Hepatocyte (in vitro differentiated cells): ENCODE measurements at places on chromosomes 5 and 9. TPM values are rescaled to one million over a fixed set of nuclear protein-coding genes. Genes with fewer than 3 reads are reported as not detected.

DNA sequence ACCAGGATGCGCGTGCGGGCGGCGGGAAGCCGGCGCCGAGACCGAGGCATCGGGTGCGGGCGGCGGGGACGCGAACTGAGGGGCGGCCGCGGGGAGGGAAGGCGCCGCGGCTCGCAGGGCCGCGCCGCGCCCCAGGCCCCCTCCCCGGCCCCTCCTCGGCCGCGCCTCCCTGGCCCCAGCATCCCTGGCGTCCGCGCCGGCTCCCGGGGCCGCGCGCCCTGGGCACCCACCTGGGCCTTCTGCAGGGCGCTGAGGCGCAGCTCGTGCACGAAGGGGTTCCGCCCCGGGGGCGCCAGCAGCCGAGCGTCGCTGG is 324 bp downstream of the LPCAT1 start:
- DNase-seq = peak; percentile 58

DNA sequence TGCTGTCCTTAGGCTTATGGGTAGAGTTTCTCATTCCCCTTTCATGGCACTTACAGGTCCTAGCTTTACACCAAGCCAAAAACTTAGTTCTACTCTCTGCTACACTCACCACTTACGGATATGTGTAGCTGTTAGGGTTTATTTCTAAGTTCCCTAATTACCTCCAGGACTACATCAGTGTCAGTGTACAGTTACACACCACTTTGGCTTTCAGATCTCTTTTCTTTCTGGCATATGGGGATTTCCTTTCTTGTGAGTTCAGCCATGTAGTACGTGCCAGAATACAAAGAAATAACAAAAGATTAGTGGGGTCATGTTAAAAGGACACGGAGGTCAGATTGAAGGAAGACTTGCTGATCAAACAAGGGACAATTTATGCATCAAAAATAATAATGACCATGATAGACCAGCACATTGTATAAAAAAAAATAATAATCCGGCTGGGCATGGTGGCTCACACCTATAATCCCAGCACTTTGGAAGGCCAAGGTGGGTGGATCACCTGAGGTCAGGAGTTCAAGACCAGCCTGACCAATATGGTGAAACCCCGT is 41.8 kb downstream of the LYRM7 start:
- no peak for DNase-seq

DNA sequence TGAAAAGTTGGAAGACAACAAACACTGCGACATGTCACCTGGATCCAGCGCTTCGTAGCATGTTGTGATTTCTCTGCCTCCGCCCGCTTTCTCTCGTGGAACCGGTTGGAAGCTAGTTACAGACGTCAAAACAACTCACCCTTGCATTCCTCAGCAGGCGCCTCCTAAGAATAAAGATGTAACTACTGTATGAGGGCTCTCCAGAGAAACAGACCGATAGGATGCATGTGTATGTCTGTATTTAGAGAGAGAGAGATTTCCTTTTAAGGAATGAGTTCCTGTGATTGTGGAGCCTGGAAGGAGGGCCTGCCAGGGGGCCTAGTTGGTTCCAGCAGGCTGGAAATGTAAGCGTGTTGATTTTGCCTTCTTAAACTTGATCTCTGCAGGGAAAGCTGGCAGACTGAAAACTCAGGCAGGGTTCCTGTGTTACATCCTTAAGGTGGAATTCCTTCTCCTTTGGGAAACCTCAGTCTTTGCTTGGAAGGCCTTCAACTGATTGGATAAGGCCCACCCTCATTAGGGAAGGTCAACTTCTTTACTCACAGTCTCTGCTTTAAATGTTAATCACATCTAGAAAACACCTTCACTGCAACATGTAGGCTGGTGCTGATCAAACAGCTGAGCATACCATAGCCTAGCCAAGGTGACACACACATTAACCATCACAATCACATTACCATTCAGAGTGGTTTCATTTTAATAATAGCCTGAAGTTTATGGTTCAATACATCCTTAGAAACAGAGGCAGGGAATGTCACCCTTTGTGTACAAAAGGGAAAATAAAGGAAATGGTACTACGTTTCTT is 163.8 kb downstream of the SYK start:
- DNase-seq = no peak

DNA sequence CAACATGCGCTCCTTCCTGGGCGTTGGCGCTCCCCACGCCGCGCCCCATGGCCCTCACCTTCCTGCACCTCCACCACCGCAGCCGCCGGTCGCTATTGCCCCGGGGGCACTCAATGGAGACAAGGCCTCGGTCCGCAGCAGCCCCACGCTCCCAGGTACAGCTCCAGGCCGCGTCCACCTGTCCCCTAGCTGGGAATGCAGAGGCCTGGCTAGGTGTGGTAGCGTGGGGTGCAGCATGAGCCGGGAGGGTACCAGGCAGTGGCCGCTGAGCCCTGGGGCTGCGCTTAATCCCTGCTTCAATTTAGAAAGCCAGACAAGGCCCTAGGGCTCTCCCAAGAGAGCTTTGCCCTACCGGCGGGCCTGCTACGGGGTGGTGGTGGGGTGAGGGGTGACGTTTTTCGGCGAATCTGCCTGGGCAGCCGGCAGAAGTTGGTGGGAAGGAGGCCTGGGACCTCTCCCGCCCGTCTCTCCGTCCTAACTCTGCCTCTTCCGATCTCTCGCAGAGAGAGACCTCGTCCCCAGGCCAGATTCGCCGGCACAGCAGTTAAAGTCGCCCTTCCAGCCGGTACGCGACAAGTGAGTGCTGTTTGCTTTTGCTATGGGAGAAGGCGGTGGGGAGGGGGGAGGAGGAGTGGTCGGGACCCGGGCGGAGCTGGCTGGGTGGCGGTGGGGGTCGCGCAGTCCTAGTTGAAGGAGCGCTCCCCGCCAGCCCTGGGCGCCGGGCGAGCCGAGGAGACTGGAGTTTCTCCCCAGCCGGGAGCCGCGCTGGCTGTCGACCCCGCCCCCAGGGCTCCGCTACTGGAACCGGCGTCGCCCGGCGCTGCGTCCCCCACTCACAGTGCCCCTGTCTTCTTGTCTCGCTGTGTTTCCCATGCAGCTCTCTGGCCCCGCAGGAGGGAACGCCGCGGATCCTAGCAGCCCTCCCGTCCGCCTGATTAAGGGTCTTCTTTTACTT is 4.8 kb downstream of the IRX1 start:
- DNase-seq = no peak

DNA sequence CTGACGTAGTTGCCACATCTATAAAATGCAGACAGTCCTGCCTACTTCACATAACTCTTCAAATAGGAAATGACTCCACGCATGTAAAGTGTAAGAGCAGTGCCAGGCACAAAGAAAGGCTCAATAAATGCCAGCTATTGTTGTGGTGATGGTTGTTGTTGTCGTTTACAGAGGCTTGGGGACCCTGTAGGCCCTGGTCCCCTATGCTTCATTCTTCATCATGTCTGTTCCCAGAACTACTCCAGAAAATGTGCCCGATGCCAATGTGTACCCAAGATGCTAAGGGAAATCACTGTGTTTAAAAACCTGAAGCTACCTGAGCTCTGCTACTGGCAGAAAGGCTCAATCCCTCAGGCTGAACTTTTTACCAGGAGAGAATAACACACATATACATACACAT is 9.1 kb downstream of the SLIT3 start:
- DNase-seq = no peak

DNA sequence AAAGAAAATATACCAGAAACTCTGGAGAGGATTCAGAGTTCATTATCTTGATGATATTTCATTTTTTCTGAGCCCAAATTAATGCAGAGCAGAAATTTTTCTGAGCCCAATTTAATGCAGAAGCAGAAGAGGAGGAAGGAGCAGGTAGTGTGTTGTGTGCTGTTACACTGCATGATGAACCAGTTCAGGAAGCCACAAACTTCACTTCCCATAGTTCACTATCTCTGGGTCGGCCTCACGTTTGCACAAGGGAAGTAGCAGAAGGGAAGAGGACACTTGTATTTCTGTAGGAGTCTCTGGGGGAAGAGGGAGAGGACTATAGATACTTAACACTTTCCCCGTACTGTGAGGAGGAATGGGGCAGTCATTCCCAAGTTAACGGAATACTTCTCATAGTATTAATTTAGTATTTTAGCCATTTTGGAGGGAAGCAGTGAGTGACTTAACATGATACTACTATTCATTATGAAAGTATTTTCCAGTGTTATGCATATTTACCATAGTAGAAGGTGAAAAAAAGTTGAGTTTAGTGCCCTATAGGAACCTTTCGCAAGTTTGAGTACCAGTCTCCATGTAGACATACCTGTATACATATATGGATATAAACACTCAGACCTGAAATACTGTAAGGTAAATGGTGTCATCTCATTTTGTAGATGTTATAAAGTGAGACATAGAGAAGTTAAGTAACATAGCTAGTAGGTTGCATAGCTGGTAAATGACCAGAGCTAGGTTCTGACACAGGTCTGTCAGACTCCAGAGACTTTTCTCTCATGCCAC is 30.0 kb downstream of the XPA start:
- DNase-seq = no peak

DNA sequence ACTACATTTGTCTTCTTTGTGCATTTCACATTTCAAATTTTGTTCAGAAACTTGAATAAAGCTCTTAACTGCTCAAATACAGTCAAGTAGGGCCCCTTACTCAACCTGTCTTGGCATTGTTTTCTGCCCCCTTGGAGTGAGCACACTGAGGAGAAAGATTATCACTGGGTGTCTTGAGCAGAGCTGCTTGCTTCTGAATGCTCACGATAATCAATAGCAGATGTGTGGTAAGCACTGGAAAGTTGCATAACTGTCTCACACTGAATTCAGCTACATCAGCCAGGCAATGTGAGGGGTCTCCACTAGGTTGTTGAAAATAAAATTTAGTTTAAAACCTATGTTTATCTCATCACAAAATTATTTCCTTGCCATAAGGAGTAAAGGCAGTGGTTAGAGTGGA is 7.8 kb upstream of the TNFAIP8 start:
- DNase-seq = no peak

DNA sequence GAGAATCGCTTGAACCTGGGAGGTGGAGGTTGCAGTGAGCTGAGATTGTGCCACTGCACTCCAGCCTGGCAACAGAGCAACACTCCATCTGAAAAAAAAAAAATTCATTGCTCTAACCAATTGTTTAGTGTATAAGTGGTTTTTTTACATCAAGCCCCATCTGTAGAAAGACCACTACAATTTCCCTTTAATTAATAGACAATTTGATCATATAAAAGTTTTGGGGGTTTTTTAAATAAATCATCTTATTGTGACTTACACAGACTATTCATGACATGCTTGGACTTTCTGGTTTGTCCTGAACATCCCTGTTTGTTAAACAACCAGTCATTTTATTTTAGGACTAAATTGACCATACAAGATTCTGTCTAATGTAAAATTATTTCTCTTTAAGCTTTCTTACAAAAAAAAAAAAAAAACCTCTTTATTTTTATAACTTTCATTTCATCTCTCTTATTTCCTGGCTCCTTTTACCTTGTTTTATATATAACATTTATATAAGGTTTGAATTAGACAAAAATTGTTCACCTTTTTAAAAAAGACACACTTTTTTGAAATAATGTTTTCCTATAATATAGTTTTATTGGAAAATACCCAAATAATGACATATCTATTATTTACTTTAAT is 9.8 kb upstream of the FANCC start:
- DNase-seq = no peak

DNA sequence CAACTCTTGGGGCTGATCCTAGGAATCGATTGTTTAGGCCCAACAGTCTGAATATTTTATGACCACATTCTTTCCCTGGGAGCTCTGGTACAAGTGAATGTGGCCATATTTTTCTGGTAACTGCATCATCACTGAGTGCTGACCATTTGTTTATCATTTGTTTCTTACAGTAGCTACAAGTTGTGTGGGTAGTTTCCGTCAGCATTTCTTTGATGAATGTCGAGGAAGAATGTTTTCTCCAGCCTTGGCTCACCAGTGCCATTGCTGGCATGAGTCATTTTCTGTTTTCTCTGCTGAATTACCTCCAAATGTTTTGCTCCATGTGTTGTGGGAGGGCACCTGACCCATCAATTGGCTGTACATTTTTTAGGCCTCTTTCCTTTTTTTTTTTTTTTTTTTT is 14.1 kb upstream of the CARD19 start:
- peak; percentile 25 for DNase-seq

DNA sequence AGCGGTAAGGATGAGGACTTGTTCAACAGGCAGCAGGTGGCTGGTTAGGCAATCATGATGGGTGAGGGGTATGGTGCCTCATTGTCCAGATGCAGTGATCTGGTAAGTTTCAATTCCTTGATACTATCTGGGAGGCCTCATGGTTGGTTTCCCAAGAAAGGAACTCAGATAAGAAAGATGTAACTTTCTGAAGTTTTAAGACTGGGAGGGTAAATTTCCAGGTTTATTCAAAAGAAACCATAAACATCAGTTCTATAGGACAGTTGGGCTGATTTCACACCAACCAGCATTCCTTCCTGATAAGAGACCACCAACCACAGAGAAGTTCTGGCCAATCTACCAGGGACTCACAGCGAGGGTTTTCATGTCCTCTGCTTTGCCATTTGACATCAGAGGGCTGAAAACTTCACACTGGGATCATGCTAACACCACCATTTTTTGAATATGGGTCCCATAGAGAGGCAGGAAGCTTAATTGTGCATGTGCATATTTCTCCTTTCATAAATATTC is 773 bp upstream of the AGGF1 start:
- no peak for DNase-seq

The WDR38 gene
- total RNA-seq = not detected in 2 replicates

The PCDH1 gene
- total RNA-seq = 10.5 and 10.8 TPM in 2 replicates

The GRM6 gene
- not detected in 2 replicates for total RNA-seq

The IRX1 gene
- 3.8 and 4.3 TPM in 2 replicates for total RNA-seq

The TXNDC8 gene
- total RNA-seq = not detected in 2 replicates

The PRSS3 gene
- 3.5 TPM in 1 of 2 replicates, not detected in the other for total RNA-seq

The MSMP gene
- not detected in 2 replicates for total RNA-seq

The FAT2 gene
- 0.40 and 0.72 TPM in 2 replicates for total RNA-seq

The ARHGEF37 gene
- 2.0 and 2.3 TPM in 2 replicates for total RNA-seq

The ADAMTS16 gene
- total RNA-seq = 3.2 and 5.9 TPM in 2 replicates

The NTRK2 gene
- total RNA-seq = 3.4 and 3.7 TPM in 2 replicates
